Activated CD8-positive, alpha-beta T cell treated with anti-CD3 and anti-CD28 coated beads, Interleukin-2, amount 10 ng/mL, durations not matched to agents 7 days and 5 days (primary cell): ENCODE measurements at places on chromosomes 5 and 9. TPM values are rescaled to one million over a fixed set of nuclear protein-coding genes. Genes with fewer than 3 reads are reported as not detected.

- no peak for DNase-seq
These were observed 37.7 kb upstream of the VCAN start for GRCh38 chr5:83433891-83434290.

DNA sequence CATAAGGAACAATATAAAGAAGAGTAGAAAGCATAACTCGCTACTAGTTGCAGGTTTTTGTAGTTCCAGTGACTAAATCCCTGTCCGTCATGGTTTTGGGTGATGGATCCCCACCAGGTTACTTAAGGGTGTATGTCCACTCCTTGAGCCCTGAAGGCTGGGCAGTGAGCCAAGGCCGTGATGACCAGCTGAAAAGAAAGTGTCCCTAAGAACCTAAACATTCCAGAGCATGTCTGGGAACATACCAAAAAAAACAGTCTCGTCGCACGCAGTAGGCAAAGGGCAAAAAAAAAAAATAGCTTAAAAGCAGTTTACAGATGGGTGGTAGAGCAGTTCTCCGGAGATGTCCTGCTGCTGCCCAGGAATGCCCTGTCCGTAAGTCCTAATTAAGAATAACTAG is 21.4 kb upstream of the SNAPC3 start:
- DNase-seq, result no peak

GRCh38 chr9:77939149-77939668 is 92.4 kb downstream of the GNAQ start:
- no peak for DNase-seq

NMUR2 gene
- total RNA-seq, result not detected
